ENCODE measurements at places on chromosomes 7 and 10.

GRCh38 chr10:132707121-132707775, 78.7 kb downstream of the NKX6-2 start:
- no peak for DNase-seq

GRCh38 chr7:22234227-22234626, 122.7 kb downstream of the RAPGEF5 start:
- DNase-seq = no peak

DNA sequence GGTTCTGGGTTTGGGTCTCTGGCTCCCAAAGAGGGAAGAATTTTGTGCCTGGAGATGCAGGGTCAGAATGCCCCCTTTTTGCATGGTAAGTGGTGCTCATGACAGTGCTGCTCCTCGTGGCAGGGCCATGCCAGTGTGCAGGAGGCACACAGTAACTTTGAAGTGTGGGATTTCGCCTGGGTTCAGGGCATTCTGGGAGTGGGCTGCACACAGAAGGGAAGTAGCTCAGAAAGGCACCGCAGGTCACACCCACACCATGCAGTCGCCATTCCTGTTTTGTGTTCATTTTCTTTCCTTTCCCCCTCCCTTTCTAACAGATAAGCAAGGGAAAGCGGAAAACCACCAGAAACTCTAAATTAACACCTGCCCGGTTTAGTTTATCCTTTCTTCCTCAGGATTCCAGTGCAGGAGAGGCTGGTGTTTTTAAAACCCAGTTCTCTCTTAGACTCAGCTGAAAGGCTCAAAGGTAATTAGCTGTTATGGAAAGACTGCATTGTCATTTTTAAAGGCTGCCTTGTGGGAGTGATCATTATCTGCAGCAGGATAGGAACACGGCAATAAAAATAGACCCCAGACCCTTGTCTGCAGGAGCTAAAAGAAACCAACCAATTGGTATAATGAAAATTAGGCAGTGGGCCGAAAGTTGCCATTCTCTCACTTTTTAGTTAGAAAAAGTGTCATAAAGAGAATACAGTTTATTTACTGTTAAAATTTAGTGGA, 50.2 kb downstream of the EEPD1 start:
- no peak for DNase-seq

DNA sequence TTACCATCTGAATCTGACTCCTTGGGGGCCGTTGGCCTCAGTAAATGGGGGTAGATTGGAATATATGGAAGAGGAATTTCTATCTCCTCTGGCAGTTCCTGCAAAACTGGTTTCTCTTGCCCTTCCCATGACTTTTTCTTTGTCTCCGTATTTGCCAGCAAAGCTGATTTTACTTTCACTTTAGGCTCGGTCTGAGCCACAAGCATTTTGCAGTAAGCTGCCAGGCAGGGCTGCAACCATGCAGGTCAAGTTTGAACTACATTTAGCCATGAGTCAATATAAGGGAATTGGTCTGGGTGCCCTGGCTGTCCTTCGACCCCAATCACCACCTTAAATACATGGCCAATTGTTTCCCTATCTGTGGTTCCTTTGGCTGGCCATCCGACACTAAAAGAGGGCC, 104.3 kb downstream of the TRIM24 start:
- no peak for DNase-seq

DNA sequence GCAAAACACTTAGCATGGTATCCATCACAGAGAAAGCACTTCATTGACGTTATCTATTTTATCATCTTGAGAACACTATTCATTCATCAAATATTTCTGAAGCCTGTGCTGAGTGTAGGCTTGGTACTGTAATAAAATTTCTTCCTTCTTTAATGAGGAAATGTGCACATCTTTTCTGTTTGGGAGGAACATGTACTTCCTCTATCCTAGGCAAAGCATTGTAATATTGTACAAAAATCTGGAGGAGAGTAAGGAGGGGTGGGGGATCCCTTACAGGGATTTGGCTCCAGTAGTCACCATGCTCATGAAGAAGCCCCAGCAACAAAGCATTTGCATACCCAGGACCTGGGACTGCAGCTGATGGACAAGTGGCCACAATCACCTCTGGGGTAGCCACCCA, 39.9 kb upstream of the SORCS3 start:
- no peak for DNase-seq

DNA sequence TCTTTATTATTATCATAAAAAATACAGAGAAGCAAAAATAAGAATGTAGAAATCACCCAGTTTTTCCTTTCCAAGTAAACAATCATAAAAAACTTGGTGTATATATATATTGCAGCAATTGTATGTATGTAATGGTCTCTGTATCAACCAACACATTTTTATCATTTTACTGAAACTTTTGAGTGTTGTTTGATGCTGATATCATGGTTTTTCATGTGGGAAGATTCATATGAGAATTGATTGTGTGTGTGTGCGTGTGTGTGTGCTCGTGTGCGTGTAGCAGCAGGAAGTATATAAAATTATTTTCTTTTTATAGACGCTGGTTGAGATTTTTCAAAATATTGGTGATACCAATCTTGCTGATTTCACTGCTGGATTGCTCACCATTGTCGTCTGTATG, 22.3 kb downstream of the SLC26A4 start:
- no peak for DNase-seq

DNA sequence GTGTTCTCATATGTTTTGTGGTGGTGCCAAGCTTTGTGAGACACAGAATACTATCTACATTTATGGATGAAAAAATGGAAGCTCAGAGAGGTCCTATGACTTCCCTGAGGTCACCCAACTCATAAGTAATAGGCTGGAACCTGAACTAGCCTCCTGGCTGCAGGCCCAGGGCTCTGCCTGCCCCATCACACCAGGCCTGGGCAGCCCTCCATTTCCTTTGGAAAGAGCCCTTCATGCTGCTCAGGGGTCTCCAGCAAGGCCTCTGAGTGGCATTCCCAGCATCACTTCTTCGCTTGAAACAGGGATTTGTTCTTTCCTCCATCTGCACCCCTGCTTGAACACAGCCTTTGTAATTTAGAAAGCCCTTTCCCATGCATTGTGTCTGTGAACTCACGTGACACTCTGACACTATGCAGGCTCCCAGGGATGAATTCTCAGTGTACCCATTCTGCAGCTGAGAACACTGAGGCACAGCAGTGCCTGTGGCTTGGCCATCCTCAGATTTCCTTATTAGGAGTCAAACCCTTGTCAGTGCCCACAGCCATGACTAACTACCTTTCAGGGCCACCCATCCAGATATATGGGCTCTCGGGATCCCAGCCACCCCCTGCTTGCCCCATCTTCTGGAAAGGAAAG, 127.8 kb upstream of the PPIF start:
- no peak for DNase-seq

- no peak for DNase-seq
Observed at GRCh38 chr10:31004611-31005193, 27.0 kb downstream of the ZNF438 start.

DNA sequence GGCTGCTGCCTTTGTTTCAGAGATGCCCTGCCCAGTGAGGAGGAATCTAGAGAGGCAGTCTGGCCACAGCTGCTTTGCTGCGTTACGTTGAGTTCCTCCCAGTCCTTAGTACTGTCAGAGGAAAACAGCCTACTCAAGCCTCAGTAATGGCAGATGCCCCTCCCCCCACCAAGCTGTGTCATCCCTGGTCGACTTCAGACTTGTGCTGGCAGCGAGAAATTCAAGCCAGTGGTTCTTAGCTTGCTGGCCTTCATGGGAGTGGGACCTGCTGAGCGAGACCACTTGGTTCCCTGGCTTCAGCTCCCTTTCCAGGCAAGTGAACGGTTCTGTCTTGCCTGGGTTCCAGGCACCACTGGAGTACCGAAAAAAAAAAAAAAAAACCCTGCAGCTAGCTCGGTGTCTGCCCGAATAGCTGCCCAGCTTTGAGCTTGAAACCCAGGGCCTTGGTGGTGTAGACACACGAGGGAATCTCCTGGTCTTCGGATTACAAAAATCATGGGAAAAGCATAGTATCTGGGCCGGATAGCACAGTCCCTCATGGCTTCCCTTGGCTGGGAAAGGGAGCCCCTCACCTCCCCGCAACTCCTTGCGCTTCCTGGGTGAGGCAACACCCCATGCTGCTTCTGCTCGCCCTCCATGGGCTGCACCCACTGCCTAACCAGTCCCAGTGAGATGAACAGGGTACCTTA, 9.1 kb downstream of the SDHAF3 start:
- DNase-seq = no peak

DNA sequence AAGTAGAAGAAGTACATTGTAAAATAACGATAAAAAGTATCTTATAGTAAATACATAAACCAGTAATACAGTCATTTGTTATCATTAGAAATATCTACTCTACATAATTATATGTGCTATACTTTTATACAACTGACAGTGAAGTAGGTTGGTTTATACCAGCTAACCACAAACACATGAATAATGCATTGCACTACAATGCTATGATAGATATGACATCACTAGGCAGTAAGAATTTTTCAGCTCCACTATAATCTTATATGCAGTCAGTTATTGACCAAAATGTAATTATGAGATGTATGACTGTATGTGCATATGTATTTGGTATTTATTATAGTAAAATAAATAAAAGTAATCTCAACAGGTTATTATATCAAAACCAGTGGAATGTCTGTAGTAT, 23.4 kb upstream of the SGCE start:
- DNase-seq = no peak

GRCh38 chr7:130476297-130477150, 15.4 kb upstream of the MEST start:
- no peak for DNase-seq

- no peak for DNase-seq
Observed at GRCh38 chr10:114537736-114538135, 120.3 kb downstream of the ABLIM1 start.

DNA sequence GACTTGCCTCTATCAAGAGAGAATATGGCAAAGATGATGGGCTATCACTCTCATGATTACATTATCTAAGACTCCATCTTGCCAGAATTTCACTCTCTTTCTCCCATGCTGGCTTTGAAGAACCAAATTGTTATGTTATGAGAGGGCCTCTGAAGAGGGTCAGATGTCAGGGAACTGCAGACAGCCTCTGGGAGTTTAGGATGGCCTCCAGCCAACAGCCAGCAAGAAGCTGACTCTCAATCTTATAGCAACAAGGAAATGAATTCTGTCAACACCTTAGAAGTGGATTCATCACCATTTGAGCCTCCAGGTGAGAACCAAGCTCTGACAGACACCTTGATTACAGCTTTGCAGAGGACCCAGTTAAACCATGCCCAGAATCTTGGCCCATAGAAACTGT, 33.6 kb downstream of the ZNF22 start:
- no peak for DNase-seq

DNA sequence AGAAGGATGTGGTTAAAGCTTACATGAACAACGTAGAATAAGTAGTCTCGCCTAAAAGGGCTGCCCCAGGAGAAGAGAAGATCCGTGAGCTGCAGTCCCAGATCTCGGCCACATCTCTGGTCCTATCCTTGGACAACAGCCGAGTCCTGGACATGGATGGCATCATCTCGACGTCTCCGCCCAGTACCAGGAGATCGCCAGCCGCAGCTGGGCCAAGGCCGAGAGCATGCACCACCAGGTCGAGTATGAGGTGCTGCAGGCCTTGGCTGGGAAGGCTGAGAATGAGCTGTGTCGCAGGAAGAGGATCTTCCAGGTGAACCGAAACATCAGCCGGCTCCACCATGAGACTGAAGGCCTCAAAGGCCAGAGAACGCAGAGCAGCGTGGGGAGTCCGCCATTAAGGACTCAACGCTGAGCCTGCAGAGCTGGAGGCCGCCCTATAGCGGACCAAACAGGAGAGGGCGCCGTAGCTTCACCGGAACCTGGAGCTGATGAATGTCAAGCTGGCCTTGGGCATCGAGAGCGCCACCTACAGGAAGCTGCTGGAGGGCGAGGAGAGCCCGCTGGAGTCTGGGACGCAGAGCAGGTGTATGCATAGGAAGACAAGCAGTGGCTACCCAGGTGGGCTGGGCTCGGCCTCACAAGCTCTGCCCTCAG, 22.2 kb downstream of the LIPK start:
- DNase-seq = no peak

DNA sequence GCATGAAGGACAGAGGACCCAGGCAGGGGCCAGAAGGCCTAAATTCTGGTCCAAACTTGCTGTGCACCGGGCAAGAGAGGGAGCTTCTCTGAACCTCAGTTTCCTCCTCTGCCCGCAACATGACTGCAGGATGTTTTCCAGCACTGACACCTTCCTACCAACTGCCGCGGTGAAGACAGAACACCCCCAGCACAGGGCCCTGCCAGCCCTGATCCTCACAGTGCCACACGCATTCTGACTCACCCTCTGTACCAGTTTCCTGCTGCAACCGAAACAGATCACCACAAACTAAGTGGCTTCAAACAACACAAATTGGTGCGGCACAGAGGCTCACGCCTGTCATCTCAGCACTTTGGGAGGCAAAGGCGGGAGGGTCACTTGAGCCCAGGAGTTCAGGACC, 18.1 kb downstream of the MAD1L1 start:
- DNase-seq = no peak

- no peak for DNase-seq
Observed at GRCh38 chr10:82463614-82464013, 588.6 kb downstream of the NRG3 start.

GRCh38 chr7:128201067-128201689, 39.9 kb upstream of the LEP start:
- DNase-seq = peak; percentile 10

GRCh38 chr7:30177965-30178364, 43.2 kb downstream of the MTURN start:
- no peak for DNase-seq

DNA sequence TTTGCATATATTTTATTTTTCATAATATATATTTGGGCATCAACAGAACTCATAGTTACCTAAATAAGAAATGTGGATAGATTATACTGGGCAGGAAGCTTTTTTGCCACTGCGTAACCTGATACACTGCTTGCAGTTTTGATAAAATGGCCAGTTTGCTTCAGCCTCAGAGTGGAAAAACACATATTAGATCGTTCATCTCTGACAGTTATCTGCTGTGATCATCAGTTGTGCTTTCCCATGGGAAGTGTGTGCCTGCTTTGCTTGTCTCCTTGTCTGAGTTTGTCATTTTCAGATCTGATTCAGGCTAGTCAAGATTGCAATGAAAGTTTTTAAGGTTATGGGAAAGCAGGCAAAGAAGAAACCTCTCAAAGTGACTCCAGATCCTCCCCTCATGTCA, 54.0 kb downstream of the ADAM12 start:
- DNase-seq = no peak

DNA sequence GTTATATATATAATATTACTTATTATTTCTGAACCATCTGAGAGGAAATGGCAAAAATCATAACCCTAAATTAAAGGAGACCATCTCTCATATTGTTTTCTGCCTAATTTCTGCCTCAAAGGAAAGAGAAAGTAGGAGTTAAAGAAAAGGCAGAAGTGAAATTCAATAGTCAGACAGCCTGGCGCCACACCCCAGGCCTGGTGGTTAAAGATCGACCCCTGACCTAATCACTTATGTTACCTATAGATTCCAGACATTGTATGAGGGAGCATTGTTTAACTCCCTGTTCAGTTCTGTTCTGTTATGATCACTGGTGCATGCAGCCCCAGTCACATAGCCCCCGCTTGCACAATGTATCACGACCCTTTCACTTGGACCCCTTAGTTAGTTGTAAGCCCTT, 24.9 kb upstream of the CHST3 start:
- no peak for DNase-seq

DNA sequence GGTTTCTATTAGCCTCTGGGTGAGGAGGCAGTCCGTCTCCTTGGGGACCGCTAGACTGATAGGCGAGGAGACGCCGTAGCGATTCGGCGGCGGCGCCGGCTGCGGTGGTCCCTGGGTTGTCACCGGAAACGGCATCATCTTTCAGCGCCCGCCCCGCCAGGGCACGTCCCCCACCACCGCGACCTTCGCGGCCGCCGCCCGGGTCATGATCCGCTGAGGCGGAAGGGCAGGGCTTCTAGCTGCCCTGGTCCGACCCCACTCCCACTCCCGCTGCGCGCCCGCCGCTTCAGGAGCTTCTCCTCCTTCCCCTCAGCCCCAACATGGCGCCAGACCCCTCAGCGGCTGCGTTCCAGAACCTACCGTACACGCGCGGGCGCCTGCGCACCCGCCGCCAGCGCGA, at the start of gene PAPOLB:
Gene PAPOLB (minus strand): TSS at position 358 of the 400 bp plus-strand sequence. CDS start 220 bp downstream, at position 138.
- peak; percentile 30 for DNase-seq
